ENCODE measurements at places on chromosomes 3 and 15. TPM values are rescaled to one million over a fixed set of nuclear protein-coding genes. Genes with fewer than 3 reads are reported as not detected.

The REC114 gene
- not detected for total RNA-seq

The BCHE gene
- 4.6 TPM for total RNA-seq

The ROPN1 gene
- 1.4 TPM for total RNA-seq

The LHFPL4 gene
- total RNA-seq: not detected

The SAMMSON gene
- total RNA-seq: 0.89 TPM

The PAQR9 gene
- not detected for total RNA-seq

The PPP2R3A gene
- 71.7 TPM for total RNA-seq

The SYNPR gene
- total RNA-seq: not detected

The RHCG gene
- total RNA-seq: 24.2 TPM

The TNNC1 gene
- total RNA-seq: 1.4 TPM

The LRRN1 gene
- 7.5 TPM for total RNA-seq

The LIPH gene
- total RNA-seq: 12.9 TPM

The MYL3 gene
- total RNA-seq: not detected

The COMMD4 gene
- 46.9 TPM for total RNA-seq

The GOLGA6L10 gene
- 4.5 TPM for total RNA-seq

The HHLA2 gene
- not detected for total RNA-seq

The PPM1L gene
- total RNA-seq: 33.5 TPM

The SETD5 gene
- total RNA-seq: 72.5 TPM

The PPP1R14D gene
- total RNA-seq: not detected

The ZSCAN2 gene
- 5.1 TPM for total RNA-seq

The CCR9 gene
- not detected for total RNA-seq

The BBX gene
- total RNA-seq: 68.7 TPM

The TPRG1 gene
- 19.9 TPM for total RNA-seq

The ARIH1 gene
- total RNA-seq: 84.8 TPM

The DUOXA2 gene
- not detected for total RNA-seq

The ANKUB1 gene
- not detected for total RNA-seq

The SERPINI1 gene
- total RNA-seq: 1.6 TPM

The C2CD4B gene
- total RNA-seq: 2.0 TPM

The B3GNT5 gene
- total RNA-seq: 29.5 TPM

The MED12L gene
- total RNA-seq: 0.80 TPM

The LNP1 gene
- 0.76 TPM for total RNA-seq

The CPB1 gene
- total RNA-seq: not detected

The TMC3 gene
- total RNA-seq: 0.16 TPM

The ZNF860 gene
- 1.2 TPM for total RNA-seq

The GPX1 gene
- total RNA-seq: 129 TPM

The CACNA2D3 gene
- total RNA-seq: 2.8 TPM

The STRA6 gene
- total RNA-seq: 0.39 TPM

The ETV5 gene
- total RNA-seq: 13.9 TPM

The AGBL1 gene
- total RNA-seq: 0.23 TPM

The UROC1 gene
- total RNA-seq: not detected

The CLSTN2 gene
- total RNA-seq: 4.3 TPM

The ZNF619 gene
- 4.7 TPM for total RNA-seq
